ENCODE measurements at places on chromosomes 2 and 18. TPM values are rescaled to one million over a fixed set of nuclear protein-coding genes. Genes with fewer than 3 reads are reported as not detected.

FOXD4L1 gene
- total RNA-seq, result not detected

DNA sequence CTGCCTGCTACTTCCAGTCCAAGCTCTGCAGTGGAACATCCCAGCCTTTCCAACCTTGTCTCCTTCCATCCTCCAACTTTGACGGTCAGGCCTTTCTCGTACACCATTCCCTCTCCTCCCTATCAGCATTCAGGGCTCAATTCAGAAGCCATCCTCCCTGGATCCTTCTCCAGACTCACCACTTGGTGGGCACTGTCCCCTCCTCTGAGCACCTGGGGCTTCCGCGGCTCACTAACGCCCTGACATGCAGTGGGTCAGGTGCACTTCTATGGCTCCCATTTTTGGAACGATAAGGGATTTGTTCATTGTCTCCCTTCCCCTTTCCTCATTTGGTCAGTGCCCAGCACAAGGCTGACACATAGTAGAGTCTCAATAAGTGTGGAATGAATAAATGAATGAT lies 56.7 kb downstream of the TNS1 start:
- DNase-seq, result no peak

ARHGAP25 gene
- total RNA-seq, result 5.8 TPM

HOXD13 gene
- not detected for total RNA-seq

PROKR1 gene
- 2.1 TPM for total RNA-seq

TDRD15 gene
- not detected for total RNA-seq

VWC2L gene
- total RNA-seq, result not detected

DNA sequence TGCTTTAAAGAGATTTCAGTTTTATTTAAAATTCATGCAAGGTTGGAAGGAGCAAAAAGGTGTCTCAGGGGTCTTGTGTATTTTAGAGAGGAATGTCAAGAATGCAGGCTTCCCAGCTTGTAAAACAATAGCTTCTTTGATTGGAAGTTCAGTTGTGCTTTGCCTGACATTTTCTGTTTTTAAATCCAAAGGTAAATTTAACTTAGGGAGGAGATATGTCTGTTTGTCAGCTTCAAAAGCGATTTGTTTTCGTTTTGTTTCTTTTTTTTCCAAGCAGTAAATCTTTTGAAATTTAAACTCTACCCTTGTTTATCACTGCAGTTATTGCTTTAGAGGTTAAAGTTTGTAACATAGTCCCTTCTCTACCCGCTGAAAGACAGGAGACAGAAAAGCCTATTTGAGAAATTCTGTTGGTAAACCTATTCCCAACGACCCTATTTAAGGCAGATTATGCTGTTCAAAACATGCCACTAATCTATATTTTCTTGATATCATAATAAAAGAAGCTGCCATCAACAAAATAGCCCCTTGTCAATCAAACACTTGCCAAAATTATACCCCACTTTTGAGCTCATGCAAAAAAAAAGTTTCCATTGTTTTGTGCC lies 639.6 kb downstream of the IRS1 start:
- DNase-seq, result peak; percentile 62

ITPRIPL1 gene
- total RNA-seq, result 4.9 TPM

RTP5 gene
- not detected for total RNA-seq

SIX3 gene
- 28.8 TPM for total RNA-seq

HSPE1 gene
- 320 TPM for total RNA-seq

IL18RAP gene
- total RNA-seq, result not detected

CACNB4 gene
- 14.2 TPM for total RNA-seq

RTTN gene
- total RNA-seq, result 44.4 TPM

GRCh38 chr2:24493713-24494112 lies 2.7 kb downstream of the NCOA1 start:
- no peak for DNase-seq

- no peak for DNase-seq
Observed at GRCh38 chr2:195560209-195560895, 96.7 kb upstream of the SLC39A10 start.

GRCh38 chr2:229127471-229127870 lies 143.6 kb downstream of the PID1 start:
- DNase-seq, result no peak

GRCh38 chr2:22282220-22282619 lies 1102.8 kb upstream of the KLHL29 start:
- DNase-seq, result no peak

DNA sequence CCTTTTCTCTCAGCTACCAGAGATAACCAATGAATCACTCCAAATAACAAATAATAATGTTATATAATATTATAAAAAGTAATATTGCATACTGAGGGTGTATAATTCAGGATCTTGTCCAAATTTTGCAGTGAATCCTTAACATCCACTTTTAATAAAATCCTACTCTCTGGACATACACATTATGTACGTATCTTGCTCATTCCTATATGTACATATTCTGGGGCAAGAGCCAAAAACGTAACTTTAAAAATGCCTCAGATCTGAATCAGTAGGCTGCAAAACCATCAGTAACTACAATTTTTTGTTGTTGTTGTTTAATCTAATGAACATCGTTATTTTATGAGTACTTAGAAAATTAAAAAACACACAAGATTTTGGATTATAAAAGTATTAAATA lies 65.3 kb downstream of the SMAD2 start:
- no peak for DNase-seq

ABHD1 gene
- 0.65 TPM for total RNA-seq

GRCh38 chr2:10034333-10035052 lies 8.9 kb upstream of the KLF11 start:
- DNase-seq, result no peak

Data from neural progenitor cell (in vitro differentiated cells).